A549 treated with GW870086 at 1 μM for 4 hours (cell line): ENCODE measurements at places on chromosomes 4 and X. TPM values are rescaled to one million over a fixed set of nuclear protein-coding genes. Genes with fewer than 3 reads are reported as not detected.

The TIGD2 gene
- 5.2 to 6.2 TPM (median 5.3 TPM) in 5 replicates for total RNA-seq

The EREG gene
- total RNA-seq = 14.3 to 28.3 TPM (median 21.8 TPM) in 5 replicates

The TRO gene
- total RNA-seq = 0.56 to 1.2 TPM (median 0.70 TPM) in 5 replicates

The RASL11B gene
- 0.08 to 0.11 TPM in 2 of 5 replicates, not detected in the others for total RNA-seq

The ATP2B3 gene
- 0.07 to 0.23 TPM (median 0.15 TPM) in 5 replicates for total RNA-seq

The IL1RAPL2 gene
- total RNA-seq = not detected in 5 replicates

The CLDN34 gene
- total RNA-seq = not detected in 5 replicates

The NLGN4X gene
- 0.02 TPM in 1 of 5 replicates, not detected in the others for total RNA-seq

The CXCL10 gene
- total RNA-seq = 0.14 TPM in 1 of 5 replicates, not detected in the others

The SMARCA5 gene
- total RNA-seq = 15.2 to 24.4 TPM (median 20.6 TPM) in 5 replicates

The MAGEB2 gene
- total RNA-seq = not detected in 5 replicates

The MAGEC1 gene
- 0.06 to 0.09 TPM in 2 of 5 replicates, not detected in the others for total RNA-seq

The NCBP2L gene
- total RNA-seq = not detected in 5 replicates

The P2RY10 gene
- not detected in 5 replicates for total RNA-seq

The RRH gene
- 0.12 TPM in 1 of 5 replicates, not detected in the others for total RNA-seq

The SSX2B gene
- not detected in 5 replicates for total RNA-seq

The MAEA gene
- total RNA-seq = 53.9 to 62.0 TPM (median 60.1 TPM) in 5 replicates

The HPSE gene
- total RNA-seq = 1.3 to 1.9 TPM (median 1.5 TPM) in 5 replicates

The BTK gene
- total RNA-seq = 0.12 to 0.34 TPM (median 0.14 TPM) in 5 replicates

The ANXA10 gene
- 2.0 to 3.1 TPM (median 2.9 TPM) in 5 replicates for total RNA-seq

The SASH3 gene
- total RNA-seq = not detected in 5 replicates

The SPANXA1 gene
- 0.28 TPM in 1 of 5 replicates, not detected in the others for total RNA-seq

The CENPE gene
- 4.6 to 8.9 TPM (median 6.9 TPM) in 5 replicates for total RNA-seq

The SLC10A4 gene
- 4.5 to 7.6 TPM (median 7.4 TPM) in 5 replicates for total RNA-seq

The LINC00632 gene
- total RNA-seq = 0.89 to 1.9 TPM (median 1.3 TPM) in 5 replicates

The CXCL9 gene
- not detected in 5 replicates for total RNA-seq
